ENCODE measurements at places on chromosomes 4 and X.

- DNase-seq: no peak
Observed at GRCh38 chr4:36420111-36420679, 138.8 kb downstream of the DTHD1 start.

DNA sequence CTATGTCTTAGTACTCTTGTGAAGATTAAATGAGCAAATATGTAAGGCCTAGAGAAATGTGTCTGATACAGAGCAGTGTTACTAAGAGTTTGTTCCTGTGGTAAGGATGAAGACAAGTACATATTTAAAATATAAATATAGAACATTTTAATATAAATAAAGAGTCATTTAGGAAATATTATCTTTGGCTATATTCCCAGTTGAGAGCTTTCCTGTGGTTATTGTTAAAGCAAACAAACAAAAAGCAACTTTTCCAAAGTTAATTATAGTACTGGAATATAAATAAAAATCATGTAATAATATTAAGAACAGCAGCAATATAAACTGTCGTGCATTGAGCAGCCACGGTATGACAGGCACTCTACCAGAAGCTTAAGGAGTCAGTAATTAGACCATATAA is 472.5 kb downstream of the INPP4B start:
- DNase-seq: peak; percentile 82

GRCh38 chrX:134161162-134161561 is 75.8 kb upstream of the CCDC160 start:
- no peak for DNase-seq

GRCh38 chrX:372856-373640 is 13.7 kb downstream of the PPP2R3B start:
- DNase-seq: no peak

DNA sequence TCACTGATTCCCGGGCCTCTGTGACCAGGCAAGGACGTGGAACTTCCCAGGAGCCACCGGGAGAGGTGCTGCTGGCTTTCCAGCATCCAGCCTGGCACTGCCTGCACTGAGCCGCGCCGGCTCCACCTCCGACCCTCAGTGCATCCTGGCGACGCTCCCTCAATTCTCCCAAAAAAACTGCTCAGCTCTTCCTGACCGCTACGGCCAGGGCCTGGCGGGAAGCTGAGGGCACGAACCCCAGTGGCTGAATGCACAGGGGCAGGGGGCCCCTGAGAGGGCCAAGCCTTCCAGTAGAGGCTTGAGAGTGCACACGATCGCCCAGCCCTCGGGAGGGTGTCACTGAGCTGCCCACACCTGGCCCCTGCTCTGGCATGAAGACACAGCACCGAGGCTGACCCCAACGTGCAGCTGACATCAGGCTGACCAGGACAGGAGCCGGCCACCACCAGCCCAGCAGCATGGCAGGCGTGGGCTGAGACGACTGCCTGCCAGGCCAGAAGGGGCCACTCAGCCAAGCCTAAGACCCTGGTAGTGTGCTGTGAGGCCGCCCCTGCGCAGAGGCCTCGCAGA is 6.9 kb downstream of the CTBP1 start:
- DNase-seq: no peak
